ENCODE measurements at places on chromosomes 5 and 9. TPM values are rescaled to one million over a fixed set of nuclear protein-coding genes. Genes with fewer than 3 reads are reported as not detected.

The PHF24 gene
- total RNA-seq: not detected

DNA sequence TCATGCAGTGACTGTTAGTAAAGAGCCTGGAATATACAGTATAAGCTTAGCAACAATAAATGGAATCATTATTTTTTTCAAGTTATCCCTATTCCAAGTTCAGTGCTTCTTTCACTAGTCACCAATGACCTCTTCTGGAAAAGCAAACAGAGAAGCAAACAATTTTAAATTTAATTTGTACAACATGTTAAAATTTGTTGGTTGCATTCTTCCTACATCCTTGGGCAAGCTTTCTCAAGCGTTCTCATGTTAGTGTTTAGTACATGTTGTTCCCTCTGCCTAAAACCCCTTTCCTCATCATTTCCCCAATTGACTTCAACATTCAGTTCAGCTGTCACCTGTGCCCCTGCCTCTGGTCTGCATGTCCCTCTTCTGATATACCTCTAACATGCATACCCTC lies 123.4 kb downstream of the SEC61B start:
- no peaks in the 10 kb centered on the region for H3K36me3 ChIP-seq
- DNase-seq: no peak
- H3K27me3 ChIP-seq: no peaks in the 10 kb centered on the region
- no peaks in the 10 kb centered on the region for H3K4me1 ChIP-seq

DNA sequence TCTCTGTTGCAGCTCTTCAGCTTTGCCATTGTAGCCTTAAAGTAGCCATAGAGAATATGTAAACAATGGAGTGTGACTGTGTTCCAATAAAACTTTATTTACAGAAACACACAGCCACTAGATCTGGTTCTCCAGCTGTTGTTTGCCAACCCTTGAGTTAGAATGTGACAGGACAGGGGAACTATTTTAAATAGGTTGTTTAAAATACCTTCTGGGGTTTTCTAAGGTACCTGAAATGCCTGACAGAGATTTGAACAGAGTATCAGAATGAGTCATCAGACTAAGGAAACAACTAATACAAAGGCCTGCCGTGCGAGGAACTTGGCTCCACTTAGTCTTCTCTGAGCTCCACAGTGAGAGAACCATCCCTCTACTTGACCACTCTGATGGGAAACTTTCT lies 85.4 kb downstream of the HSD17B4 start:
- no peak for DNase-seq
- H3K36me3 ChIP-seq: peaks cover 9% of the 10 kb centered on the region
- H3K27me3 ChIP-seq: no peaks in the 10 kb centered on the region
- H3K4me1 ChIP-seq: no peaks in the 10 kb centered on the region
- H3K4me3 ChIP-seq: no peak overlapping the region

- H3K36me3 ChIP-seq: no peaks in the 10 kb centered on the region
- H3K4me3 ChIP-seq: no peak overlapping the region
- no peak overlapping the region for H3K27ac ChIP-seq
These were observed 163.1 kb downstream of the SEC61B start for GRCh38 chr9:99385215-99385614.

- DNase-seq: no peak
- H3K27me3 ChIP-seq: no peaks in the 10 kb centered on the region
- H3K36me3 ChIP-seq: peaks cover 32% of the 10 kb centered on the region
- peak overlapping the region; percentile 88 for H3K4me3 ChIP-seq
- peak overlapping the region; percentile 80 for H3K27ac ChIP-seq
- H3K4me1 ChIP-seq: peaks cover 20% of the 10 kb centered on the region
These were observed 497 bp downstream of the NSA2 start for GRCh38 chr5:74767579-74767913.

DNA sequence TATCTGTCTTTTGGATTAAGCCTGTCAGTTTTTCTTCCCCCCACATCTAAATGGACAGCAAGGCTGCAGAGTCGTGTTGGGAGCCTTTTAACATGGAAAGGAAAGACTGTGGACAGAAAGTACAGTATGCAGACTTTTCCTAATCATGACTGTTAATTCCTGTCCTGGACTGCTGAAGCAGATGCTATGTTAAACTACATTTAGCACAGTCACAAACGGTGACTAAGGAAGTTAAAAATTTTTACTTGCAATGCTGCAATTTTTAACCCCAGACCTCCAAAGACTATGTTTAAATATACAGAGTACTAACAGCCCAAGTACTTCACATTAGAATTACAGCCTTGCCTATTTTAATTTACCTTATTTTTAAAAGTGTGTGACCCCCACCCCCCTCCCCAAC lies 51.8 kb downstream of the ELAVL2 start:
- no peak overlapping the region for H3K4me3 ChIP-seq
- no peak for DNase-seq
- H3K27me3 ChIP-seq: no peaks in the 10 kb centered on the region
- no peak overlapping the region for H3K27ac ChIP-seq

DNA sequence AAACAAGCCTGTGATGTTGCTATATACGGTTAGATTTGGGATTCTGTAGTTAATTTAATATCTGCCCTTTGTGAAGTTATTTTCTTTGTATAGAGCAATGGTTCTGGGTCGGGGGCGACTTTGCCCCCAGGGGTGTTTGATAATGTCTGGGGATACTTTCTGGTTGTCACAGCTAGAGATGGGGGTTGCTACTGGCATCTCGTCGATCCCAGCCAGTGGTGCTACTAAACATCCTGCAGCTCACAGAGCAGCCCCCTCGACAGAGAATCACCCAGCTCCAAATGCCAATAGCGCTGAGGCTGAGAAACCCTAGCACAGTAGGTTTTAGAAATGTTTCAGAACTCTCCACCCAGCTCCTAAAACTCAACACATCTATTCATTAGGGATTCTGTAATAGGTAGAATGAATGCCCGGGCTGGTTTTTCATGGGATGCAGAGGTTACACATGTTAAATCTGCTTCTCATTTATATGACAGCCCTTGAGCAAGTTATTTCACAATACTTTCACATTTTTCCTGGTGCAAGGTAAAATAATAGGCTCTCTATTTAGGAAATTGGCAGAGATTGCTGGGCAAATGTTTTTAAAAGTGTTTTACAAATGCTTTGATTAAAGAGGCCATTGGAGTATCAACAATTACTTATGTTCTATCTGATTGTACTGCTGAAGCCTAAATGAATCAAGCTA lies 75.2 kb upstream of the CTSL start:
- H3K27me3 ChIP-seq: no peaks in the 10 kb centered on the region
- no peaks in the 10 kb centered on the region for H3K4me1 ChIP-seq
- no peaks in the 10 kb centered on the region for H3K36me3 ChIP-seq
- H3K27ac ChIP-seq: no peak overlapping the region
- no peak for DNase-seq

Data from ascending aorta (tissue), 2 donors.